ENCODE measurements at places on chromosomes 2 and 18.

GRCh38 chr2:238615187-238615586, 188.5 kb downstream of the ASB1 start:
- no peak for DNase-seq

DNA sequence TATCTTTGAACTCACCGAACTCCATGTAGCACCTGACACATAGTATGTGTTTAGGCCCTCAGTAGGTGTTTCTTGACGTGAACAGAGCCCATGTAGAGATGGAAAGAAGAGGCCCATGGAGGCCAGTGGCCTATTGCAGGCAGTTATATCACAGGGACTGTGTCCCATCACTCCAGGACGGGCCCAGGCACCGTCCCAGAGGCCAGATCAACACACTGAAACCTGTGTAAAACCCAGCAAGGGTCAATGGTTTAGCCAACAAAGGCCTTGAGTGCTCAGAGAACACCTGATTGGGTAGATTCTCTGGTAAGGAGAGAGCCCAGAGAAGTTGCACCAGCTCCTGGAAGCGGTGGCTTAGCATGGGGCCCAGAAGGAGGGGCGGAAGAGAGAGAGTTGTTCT, 82.8 kb downstream of the INHBB start:
- DNase-seq = no peak

- DNase-seq = no peak
Observed at GRCh38 chr18:11674119-11674518, 14.9 kb upstream of the GNAL start.

- no peak for DNase-seq
Observed at GRCh38 chr18:7978834-7979233, 411.7 kb downstream of the PTPRM start.

DNA sequence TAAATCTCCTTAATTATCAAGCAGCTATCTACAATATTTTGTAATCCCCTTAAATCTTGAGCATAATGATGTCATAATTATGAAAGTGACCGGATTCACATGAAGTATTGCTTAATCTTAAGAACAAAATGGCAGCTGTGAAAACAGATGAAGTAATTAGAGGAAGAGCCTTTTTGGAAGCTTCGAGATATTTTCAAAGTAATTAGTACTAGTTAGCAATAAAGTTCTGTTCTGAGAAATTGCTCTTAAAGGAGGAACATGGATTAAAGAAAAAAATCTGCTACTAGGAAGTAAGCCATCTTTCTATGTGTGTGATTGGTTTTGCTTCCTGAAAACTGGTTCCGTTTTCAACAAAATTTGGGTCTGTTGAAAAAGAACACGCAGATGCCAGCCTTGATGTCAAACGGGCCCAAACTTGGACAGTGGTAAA, 18.3 kb downstream of the CLUL1 start:
- DNase-seq = no peak

All from cardiac fibroblast (primary cell).